ENCODE measurements at places on chromosomes 11 and 22.

DNA sequence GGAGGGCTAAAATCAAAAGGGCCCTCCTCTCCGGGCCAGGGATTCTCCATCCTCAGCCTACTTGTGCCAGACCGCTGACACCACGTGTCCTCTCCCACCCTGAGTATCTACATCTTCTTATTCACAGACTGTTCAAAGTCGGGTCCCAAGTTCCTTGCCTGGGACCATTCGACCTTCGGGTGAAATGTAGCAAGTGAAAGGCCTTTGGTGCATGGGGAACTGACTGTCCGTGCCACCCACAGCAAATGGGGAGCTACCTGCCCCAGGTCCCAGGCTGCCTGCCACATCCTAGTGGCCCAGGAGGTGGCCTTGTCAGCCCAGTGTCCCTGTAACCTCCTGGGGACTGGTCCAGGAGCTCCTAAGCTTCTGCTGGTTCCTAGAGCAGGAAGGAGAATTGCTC lies 67.3 kb downstream of the RTL6 start:
- DNase-seq = no peak

DNA sequence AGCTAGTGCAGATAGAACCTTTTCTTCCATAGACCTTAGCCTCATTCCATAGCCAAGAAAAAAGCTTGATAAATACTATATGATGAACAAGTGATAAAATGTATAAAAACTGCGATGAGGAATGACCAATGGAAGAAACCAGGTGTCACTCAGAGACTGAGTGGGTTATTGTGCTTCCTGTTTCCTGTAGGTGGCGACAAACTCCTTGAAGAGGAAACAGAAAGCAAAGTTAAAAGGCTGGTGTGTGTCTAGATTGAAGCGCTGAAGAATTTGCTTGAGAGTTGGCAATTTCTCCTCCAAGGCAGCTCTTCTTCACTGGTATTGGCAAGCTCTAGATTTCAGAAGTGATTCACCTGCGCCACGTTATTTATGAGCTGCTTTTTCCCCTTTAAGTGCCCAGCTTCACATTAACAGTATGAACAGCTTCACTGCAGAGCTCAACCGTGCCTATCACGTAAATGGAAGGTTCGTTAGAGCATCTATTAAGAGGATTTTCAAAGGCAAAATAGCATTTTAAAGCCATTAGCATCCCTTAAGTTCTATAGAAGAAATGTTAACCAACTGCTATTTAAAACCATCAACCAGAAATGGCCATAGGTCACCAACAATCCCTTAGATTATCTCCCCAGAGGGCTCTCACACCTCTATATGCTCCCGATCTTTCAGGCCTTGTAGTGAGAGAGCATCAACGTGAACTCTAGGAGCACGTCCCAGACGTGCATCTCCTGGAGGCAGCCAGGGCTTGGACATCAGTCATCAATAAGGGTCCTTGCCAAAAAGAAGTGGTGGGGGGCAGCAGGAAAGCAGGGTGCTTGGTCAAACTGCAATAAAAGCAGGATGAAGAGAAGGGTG lies 179.4 kb downstream of the CADM1 start:
- DNase-seq = no peak

DNA sequence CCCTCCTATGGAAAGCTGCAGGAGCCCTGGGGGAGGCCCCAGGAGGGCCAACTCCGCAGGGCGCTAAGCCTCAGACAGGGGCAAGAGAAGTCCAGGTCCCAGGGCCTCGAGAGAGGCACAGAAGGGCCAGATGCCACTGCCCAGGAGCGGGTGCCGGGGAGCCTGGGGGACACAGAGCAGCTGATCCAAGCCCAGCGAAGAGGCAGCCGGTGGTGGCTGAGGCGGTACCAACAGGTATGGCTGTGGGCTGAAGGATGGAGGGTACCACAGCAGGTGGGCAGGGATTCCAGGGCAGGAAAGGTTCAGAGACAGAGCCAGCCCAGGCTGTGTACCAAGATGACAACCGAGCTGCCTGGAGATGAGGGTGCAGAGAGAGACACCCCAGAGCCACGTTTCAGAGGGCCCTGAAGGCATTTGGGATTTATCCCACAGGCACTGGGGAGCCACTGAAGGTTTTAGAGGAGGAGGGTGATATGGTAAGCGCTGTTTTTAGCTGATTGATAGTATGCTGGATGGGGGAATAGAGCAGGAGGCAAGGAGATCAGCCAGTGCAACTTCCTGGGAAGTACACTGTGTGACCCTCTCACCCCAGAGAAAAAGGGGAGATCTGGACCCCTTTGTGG lies 412 bp downstream of the C11orf86 start:
- no peak for DNase-seq

DNA sequence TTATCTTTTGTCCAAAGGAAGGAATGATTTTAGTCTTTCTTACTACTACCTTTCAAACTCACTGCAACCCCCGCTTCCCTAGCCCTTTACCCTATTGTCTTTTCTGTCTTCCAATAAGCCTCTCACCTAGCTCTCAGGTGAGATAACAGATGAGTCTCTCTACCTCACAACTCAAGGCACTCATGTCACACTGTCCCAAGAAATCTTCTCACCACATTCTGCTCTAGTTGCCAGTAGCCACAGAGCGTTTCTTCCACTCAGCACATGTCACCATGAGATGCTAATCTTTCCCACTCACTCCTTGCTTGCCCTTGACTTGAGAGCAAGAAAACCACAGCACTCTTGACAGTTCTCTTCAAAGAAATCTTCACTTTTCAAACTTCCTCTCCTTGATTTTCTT lies 32.7 kb upstream of the TMEM41B start:
- DNase-seq = no peak

DNA sequence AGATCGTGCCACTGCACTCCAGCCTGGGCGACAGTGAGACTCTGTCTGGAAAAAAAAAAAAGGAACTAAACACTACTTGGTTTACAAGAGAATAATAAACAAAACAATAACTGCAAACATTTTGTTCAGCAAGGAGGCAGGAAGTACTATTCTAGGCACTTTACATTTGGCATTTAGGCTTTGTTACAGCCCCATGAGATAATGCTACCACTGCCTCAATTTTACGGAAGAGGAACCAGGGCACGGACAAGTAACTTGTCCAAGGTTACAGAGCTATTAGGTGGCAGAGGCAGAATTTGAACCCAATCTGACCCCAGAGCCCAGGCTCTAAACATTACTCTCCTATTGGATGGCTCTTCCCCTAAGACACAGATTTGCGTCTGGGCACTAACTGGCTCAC lies 108.7 kb upstream of the AKIP1 start:
- DNase-seq = no peak

DNA sequence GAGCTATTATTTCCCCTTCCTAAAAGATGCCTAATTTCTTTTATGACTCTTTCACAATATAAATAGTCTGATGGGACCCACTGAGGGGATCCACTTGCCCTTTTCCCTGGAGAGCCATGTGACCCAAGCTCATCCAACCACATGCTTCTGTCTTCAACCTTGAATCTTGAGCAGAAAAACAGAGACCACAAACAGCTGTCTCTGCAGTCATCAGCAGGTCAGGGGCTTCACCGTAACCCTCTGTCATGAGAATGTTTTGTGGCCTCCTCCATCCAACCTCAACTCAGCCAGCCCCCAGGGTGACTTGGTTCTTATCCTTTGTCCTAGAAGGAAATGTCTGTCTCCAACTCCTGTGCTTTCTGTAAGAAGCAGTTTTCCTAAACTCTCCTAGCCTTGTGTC lies 129.6 kb upstream of the POU2AF2 start:
- DNase-seq = no peak

DNA sequence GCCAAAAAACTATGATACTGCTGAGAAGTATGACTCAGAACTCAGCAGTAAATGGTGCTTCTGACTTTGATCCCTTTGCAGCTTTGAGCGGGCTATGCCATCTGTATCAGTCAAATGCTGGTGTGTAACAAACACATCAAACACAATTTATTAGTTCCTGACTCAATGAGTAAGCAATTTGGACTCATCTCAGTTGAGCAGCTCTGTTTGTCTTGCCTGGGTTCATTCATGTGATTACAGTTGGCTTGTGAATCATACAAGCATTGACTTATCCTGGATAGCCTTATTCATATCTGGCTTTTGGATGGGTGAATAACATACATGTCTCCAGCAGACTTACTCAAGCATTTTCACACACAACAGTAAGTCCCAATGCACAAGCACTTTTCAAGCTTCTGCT lies 858.8 kb downstream of the METTL15 start:
- no peak for DNase-seq

DNA sequence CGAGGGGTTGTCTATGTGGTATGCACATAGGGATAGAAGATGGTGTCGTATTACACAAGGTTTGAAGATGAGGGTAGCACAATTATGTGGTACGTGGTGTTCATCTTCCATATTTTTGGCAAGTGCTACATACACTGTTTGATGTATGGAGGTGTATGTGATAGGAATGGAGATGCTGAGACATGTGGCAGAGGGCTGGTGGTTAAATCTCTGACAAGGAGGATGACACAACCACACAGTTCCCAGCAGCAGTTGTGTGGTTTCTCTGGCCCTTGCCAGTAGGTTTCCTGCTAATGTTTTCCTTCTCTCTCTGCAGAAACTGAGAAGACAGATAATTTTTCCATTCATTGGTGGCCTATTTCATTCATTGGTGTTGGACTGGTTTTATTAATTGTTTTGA lies 17.0 kb downstream of the NCR3LG1 start:
- DNase-seq = no peak

GRCh38 chr11:18253233-18253632 lies 4.8 kb upstream of the SAA2 start:
- no peak for DNase-seq

- DNase-seq = no peak
Observed at GRCh38 chr11:122100037-122100755, 15.8 kb downstream of the BLID start.

GRCh38 chr22:31682751-31683150 lies 20.7 kb upstream of the PISD start:
- no peak for DNase-seq

DNA sequence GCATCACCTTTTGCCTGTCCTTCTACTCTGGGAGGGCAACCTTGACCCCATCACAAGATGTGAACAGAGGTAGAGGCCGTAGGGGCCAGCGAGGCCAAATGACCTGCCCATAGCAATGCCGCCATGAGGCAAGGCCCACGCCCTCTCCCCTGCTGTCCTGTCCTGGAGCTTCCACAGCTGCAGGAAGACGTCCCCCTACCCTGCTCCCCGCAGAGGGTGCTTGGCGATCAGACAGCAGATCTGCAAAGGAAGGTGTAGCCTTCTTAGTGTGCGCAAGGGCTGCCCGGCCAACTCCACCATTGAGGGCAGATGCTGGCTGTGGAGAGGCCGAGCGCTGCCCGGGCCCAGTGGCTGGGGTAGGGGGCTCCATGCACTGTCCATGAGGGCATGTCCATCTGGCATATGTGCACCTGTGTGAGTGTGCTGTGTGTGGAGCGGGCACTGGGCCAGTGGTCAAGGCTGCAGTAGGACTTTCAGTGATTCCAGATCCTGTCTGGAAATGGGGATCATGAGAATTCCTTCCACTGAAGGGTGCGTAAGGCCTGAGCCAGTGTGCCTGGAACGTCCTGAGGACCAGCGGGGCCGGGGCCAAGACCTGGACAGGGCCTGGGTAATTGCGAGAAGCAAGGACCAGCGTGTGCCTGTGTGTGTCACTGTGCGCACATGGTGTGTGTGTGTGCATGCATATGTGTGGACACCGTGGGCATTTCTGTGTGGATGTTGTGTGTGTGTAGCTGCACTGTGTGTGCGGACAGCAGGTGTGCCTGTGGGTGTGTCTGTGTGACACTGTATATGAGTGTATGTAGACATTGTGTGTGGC lies 11.0 kb downstream of the TRPM5 start:
- DNase-seq = no peak

GRCh38 chr11:8034106-8034585 lies 46.9 kb upstream of the TUB start:
- DNase-seq = no peak

GRCh38 chr22:26801449-26801848 lies 144.1 kb downstream of the MIAT start:
- no peak for DNase-seq

DNA sequence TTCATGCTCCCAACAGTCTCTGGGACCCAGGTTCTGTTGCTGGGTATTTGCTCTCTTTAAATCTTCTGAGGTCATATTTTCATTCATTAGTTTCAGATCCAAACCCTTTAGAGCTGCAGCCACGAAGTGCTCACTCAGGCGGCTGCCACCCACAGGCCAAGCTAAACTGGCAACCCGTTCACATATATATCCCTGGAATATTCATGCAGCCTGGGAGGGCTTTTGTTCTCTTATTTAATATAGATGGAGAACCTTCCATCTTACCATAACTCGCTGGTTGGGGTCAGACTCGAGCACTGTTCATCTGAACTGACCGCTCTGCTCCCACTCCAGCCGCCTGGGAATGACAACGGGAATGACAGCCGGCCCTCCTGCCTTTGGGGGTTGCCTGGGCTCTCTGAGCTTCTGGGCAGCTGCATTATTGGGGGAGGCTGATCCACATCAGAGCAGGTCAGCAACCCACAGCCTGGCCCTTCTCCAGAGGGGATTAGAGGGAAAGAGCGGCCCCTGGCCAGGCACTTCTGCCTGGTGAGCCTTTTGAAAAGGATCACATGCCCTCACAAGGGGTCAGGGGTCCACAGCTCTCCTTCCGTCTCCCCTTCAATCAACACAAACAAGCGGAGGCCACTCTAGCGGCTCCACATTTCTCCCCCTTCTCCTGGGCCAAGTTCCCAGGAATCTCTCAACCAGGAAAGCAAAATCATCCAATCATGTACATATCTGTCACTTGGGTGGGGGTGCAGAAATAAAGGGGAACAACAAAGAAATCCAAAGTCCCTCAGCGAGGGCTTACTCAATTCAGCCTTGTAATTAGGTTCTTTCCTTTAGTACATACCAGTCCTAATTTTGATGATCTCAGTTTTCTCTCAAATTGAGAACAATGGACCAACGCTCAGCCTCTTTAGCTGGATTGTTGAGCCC lies 11.8 kb downstream of the TMEM184B start:
- DNase-seq = no peak

DNA sequence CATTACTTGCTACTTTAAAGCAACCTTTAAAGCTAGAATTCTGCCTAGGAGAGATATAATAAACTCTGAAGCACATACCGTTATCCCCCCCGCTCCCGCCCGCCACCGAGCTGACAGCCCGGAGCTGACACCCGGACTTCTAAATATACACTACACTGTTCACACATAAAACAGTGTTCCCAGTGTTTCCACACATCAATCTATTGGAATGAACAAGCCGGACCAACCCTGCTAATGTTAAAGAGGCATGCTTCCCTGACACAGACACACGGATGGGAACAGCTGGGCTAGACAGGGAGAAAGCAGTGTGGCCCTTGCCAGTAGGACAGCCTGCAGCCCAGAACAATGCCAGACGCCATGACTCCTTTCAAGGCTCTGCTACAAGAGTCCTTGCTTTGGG lies 108.4 kb upstream of the CSNK2A3 start:
- no peak for DNase-seq

GRCh38 chr11:126167488-126167887 lies 44.0 kb downstream of the RPUSD4 start:
- DNase-seq = no peak

DNA sequence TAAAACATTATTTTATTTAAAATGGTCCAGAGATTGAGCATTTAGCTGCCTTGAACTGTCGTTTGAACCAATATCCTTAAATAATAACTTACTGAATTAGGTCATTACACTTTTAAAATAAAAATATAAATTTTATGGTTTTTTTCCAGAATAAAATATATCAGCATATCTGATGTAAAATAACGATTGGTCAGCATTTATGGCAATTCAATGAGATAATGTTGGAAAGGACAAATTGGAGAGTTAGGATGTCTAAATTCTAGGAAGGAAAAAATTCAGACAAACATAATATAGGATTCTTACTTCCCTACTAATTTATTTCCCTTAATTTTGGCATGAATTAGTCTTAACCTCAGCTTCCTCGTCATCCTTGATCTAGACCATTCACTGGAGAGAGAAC lies 113.4 kb downstream of the GRIA4 start:
- DNase-seq = no peak

GRCh38 chr11:9615031-9615451 lies 41.6 kb downstream of the WEE1 start:
- DNase-seq = no peak
